CD8-positive, alpha-beta T cell (primary cell): ENCODE measurements at places on chromosomes 1 and 21. TPM values are rescaled to one million over a fixed set of nuclear protein-coding genes. Genes with fewer than 3 reads are reported as not detected.

DNA sequence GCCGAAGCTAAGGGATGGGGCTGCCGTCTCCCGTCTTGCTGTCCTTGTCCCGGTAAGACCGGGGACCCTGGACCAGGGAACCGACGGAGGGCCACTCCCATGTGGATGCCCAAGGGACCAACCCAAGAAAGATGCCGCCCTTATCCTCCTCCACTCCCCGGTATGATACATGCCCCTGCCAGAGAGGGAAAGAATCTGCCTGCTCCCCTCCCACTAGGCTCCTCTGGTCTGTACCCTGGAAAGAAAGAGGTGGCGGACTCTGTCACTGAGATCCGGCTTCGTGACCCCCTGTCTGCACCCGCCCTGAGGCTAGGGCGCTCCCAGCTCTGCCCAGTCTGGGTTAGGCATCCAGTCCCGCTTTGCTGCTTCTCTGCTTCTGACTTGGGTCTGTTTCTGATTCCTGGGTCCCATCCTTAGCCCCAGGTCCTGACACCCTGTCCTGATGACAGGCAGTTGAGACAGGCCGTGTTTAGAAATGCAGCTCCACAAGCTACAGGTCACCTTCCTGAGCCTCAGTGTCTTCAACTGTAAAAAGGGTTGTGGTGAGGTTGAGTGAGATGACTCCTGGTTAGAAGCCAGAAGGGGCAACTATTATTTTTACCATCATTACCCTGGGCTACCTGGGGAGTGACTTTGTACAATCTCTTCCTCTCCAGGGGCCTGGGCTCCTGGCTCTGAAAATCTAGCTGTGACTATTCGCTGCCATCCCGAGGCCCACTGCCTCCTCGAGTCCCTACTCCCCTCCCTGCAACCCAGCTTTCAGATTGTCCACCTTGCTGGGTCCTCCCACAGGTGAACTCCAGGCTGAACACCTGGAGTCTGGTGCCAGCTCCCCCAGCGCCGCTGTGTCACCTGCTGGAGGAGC, 3.7 kb downstream of the MATN1 start:
- no peak for DNase-seq

DNA sequence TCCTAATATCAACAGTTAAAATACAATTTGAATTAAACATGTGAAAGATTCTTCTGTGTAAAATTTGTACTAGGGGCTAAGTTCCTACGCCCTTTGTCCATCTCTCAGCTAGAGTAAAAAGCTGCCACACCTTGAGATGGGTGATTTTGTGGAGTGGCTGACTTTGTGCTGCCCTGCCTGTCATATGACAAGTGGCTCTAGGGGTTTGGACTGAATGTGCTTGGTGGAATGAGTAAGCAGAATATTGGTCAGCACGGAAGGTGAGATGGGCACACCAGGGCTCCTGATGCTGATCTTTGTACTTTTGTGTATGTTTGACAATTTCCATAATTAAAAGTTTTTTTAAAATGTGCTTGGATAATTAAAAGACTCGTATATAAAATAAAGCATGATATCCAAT, 133.6 kb upstream of the SLC45A1 start:
- no peak for DNase-seq

DNA sequence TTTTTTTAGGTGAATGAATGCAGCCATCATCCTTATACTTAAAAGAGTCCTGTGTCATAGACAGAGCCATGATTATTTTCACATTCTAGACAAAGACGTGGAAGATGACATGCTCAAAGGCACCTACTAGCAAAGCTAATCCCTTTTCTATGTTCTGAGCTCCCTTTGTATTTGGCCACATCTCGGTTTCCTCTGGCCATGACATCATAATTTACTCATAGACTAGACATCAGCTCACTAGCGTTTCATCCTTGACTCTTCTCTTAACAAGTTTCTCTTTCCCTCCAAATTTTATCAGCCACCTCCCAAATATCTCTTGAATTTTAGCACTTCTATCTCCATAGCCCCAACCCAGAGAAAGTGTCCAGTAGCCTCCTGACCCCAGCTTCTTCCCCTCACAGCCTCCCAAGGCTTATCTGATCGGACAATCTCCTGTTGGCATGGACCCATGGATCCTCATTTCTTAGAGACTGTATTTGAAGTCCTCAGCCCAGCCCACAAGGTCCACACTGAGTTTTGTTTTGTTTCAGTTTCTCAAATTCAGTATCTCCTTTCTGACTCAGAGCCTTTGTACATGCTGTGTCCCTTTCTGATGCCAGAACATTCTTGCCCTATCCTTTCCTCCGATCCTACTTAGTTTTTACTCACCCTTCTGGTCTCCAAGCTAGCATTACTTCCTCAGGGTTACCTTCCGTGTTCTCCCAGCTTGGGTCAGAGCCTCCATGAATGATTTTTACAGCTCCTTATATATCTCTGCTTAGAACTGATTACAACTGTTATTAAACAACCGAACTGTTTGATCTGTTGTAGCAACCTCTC, 33.0 kb upstream of the EPS8L3 start:
- no peak for DNase-seq

- no peak for DNase-seq
Measured at GRCh38 chr1:118999348-119000071, 11.4 kb upstream of the TBX15 start.

GRCh38 chr1:207958376-207959139, 47.6 kb upstream of the CD34 start:
- no peak for DNase-seq

GRCh38 chr1:228420968-228421826, 4.5 kb upstream of the TRIM17 start:
- DNase-seq: no peak

GRCh38 chr1:11012260-11013159, at the start of gene TARDBP:
TARDBP (plus strand) TSS chr1:11012654; CDS start chr1:11013728, 1,074 bp downstream.
- peak; percentile 95 for DNase-seq

- no peak for DNase-seq
Measured at GRCh38 chr1:234586892-234587485, 23.0 kb downstream of the IRF2BP2 start.

The IFT25 gene
- total RNA-seq: 12.8 TPM

The HPCAL4 gene
- total RNA-seq: 12.8 TPM

The FCGR3B gene
- not detected for total RNA-seq
